NCI-H526 treated with DMSO at 0.1 percent for 48 hours (cell line): ENCODE measurements at places on chromosomes 3 and 15.

GRCh38 chr3:39299279-39299678 lies 19.4 kb upstream of the CX3CR1 start:
- DNase-seq: no peak

- DNase-seq: no peak
These were observed 41.3 kb downstream of the ST6GAL1 start for GRCh38 chr3:186971578-186971977.

- DNase-seq: no peak
These were observed 149.8 kb downstream of the TJP1 start for GRCh38 chr15:29672446-29672845.

DNA sequence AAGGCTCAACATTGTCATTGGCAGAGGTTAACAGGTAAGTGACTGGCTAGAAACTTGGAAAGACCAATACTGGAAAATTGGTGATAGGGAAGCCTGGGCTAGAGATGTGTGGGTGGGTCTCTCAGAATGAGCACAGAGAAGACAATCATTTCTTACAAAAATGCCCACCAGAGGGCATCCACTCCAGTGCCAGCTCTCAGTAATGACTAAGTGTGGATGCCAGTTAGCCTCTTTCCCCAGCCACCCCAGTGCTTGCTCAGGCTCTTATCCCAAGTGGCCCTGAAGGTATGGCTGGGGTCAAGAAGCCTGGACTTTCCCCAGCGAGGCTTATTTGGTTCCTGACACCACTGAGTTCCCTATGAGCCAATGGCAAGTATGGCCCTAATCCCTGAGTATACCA lies 115.9 kb upstream of the ST8SIA2 start:
- no peak for DNase-seq

GRCh38 chr3:162777118-162777517 lies 1280.5 kb downstream of the OTOL1 start:
- DNase-seq: no peak

GRCh38 chr15:34721802-34722438 lies 32.9 kb downstream of the GJD2 start:
- DNase-seq: no peak

DNA sequence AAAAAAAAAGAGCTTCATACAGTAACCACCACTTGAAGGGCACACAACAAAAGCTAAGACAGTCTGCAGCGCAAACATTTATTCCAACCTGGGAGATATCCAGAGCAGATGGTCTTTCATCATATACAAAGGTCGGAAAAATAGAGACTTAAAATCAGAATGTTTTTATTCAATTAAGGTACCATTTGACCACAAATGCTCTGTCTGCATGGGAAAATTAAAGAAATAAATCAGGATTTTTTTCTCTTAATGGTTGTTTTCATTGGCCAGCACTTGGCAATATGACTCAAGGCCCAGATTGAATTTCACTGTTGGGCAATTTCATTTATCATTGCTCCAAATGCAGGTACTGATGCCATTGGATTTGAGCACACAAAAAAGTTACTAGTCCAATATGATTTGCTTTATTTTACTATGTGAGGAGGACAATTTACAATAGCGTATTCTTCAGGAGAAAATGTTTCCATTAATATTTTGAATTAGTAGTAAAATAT lies 145.9 kb upstream of the AGTR1 start:
- DNase-seq: no peak

GRCh38 chr3:41434781-41435180 lies 235.5 kb downstream of the CTNNB1 start:
- DNase-seq: no peak

GRCh38 chr3:124174910-124175874 lies 183.3 kb upstream of the ROPN1 start:
- DNase-seq: no peak

DNA sequence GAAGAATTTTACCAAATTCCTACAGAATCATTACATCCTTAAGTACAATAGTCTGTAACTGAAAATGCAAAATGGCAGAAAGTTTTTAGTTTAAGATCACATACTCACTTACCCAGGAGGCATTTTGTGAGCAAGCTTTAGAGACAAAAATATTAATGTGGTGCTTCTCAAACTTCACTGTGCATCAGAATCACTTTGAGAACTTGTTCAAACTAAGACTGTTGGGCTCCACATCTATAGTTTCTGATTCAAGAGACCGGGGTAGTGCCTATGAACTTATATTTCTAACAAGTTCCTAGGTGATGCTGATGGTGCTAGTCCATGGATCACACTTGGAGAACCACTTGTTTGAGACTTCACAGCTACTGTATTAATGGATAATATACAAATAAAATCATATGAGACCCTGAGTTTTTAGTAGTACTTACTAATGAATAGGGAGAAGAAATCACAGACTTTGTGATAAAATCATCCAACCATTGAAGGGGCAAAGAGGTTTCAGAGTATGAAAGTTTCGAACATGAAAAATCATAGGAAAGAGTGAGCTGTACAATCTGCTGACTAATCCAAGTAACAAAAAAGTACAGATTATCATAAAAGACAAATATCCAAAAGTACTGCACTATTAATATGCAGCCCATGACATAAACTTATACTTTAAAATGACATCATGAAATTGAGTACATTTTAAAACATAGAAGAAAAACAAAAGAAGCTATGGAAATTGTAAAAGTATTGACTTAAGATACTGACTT lies 110.3 kb downstream of the ADAM10 start:
- no peak for DNase-seq

DNA sequence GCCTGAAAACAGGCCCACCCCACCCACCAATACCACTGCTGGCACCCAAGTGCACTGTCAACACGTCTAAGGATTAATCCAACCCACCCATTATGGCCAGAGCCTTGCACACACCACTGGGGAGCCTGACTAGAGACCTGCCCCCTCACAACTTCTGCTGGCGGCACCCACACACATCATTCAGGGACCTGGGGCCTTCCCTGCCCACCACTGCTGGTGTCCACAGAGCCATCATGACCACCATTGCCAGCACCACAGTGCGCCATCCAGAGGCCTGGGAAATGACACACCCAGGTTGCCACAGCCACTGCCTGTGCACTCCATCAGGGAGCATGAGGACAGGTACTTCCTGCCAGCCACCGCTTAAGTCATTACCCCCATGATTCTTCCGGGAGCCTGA lies 67.0 kb upstream of the IMPG2 start:
- DNase-seq: no peak

- DNase-seq: no peak
These were observed 123.1 kb downstream of the CHCHD6 start for GRCh38 chr3:126827121-126827520.

GRCh38 chr3:11134794-11135193 lies 19.5 kb upstream of the HRH1 start:
- no peak for DNase-seq

DNA sequence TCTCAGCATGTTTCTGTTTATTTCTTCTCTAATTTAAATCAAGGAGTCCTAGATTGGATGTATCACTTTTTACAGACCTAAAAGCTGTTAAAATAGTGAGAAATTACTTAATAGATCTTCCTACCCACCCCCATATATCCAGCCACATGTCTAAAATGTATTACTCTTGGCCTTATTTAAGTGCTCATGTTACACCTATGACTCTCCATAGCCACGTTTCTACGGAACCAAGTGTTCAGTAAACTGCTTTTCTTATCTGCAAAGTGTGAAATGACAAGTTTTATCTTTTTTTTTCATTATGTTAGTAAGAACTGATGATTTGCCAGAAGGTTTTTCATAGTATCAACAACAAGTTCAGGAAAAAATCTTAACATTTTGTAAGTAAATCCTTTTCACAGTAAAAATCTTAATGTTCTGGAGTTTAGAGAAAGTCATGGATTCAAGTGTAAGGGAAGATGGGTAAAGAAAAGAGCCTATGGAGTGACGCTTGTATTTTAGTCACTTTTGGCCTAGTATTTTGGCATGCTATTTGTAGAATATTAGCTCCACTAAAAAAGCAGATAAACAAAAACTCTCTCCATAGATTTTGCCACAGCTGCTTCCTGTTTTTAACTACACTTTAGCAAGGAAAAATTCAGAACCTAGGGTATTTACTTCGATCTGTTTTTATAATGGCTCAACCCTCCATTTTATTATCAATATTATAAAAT lies 41.2 kb upstream of the IGSF10 start:
- no peak for DNase-seq
